ENCODE measurements at places on chromosomes 3 and 15.

DNA sequence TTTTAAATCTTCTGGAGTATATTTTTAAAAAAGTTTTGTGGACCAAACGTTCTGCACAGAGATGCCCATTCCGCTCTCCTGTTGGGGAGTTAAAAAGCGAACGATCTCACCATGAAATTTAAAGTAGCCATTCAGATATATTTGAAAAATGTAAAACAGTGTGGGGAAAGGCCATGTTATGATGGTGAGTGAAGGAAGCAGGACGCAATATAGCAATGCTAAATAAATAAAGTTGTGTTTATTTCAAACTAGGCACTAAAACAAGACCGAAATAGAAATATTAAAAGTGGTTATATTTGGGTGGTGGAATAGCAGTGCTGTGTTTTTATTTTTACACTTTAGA is 327 bp upstream of the CCDC13 start:
- no peak for DNase-seq

DNA sequence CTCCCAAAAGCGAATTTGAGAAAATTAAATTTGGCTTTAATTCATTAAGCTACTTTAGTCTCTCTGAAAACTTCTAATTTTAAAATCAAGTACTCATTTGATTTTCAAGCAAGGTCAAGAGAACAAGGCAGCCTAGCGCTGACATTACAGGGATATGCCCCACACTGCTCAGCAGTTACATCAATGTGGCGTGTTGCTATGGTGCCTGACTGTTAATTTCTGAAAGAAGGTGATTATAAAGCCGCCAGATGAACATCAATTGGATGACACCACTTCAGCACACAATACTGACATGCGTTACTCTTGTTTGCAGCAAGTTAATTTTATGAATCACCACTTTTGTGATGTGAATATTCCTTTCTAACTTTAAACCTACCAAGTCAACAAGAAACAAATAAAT is 284.4 kb downstream of the FOXP1 start:
- no peak for DNase-seq

DNA sequence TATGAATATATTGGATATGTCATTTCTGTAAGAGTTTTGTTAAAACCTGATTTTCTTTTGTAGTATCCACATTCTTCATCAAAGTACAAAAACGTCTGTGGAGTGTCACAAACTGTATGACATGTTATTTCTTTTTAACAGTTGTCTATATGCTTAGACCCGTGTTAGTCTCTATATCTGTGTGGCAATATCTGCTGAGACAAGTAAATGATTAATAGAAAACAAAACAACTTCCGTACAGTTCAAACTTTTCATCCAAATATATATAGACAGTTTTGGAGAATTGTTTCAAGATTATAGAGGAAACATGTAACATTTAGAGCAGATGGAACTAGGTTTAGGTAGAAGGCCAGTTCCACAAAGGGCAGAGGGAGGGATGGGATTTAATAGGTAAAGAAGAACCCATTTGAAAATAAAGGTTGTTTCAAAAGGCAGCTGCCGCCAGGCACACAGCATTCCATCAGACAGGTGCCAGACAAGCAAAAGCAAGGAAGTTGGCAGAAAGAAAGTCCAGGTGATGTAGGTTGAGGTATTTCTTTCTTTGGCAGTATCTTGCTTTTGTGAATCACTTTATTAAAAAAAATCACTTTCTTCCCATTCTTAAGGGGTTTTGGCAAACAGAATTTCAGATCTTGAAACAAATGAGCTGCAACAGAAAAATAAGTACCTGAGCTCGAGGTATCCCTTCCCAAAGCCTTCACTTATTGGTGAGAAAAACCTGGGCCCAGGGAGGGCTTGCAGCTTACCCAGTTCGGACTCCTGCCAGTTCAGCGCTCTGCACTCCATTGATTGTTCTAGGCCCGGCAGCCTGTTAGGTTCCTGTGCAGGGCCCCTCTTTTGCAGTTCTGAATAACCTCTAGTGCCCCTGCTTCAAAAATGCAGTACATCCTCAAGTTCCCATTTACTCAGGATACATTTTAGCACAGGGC is 49.0 kb downstream of the LRRN1 start:
- DNase-seq = no peak

DNA sequence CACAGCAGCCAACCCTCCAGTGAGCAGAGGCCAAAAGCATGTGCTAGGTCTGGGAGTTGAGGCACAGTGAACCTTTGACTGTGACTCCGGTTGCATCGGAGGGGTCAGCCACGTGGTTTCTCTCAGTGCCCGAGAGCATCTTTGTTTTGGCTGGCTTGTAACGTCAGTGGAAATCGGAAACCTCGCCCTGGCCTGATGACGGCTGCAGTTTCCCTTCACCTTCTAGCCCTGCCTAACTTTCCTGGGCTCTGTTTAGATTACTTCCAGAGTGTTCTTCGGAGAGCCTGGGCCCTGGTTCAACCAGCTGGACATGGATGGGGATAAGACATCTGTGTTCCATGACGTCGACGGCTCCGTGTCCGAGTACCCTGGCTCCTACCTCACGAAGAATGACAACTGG is 56.6 kb downstream of the MESD start:
- DNase-seq = no peak

- DNase-seq = no peak
Measured at GRCh38 chr3:123642182-123642956, 57.5 kb upstream of the HACD2 start.

DNA sequence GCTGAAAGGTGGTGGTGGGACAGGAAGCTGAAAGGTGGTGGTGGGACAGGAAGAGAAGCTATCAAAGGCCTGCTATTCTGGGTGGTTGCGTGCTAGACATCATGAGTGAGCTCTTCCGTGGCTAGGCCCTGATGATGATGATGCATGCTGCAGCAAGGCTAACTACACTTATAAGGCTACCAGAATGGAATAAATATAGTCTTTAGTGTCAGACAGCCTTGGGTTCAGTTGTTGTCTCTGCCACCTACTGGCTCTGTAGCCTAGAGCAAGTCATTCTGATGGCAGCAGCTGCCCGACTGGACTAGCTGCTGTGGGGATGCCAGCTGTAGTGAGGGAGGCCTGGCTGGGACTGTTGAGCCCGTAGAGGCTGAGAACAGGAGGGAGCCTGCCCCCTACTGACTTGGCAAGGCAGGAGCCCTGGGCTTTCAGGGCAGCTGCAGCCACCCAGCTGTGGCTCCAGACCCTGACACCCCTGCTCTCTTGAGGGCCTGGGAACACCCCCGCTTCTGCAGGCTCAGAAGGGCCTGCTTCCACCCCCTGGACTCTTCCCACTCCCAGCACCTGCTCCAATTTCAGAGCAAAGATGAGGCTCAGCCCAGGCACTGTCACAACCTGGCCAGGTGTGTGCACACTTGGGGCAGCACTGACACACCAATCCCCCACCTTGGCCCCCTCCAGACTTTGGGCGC is 21.4 kb upstream of the ZBED2 start:
- no peak for DNase-seq

DNA sequence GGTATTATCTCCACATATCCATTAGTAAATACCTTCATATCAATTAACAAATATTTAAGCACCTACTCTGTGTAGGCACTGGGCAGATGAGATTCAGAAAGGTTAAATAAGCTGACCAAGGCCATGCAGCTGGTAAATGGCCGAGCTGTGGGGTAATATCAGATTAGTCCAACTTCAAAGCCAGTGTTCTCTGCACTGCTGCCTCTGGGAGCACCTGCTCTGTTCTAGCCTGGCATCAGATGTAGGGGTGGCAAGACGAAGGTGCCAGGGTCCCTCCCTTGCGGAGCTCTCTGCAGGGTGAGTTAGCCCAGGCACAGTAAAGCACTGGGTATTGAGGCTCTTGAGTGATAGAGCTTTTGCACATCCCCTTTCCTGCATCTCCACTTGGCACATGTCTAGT is 5.5 kb downstream of the TATDN2 start:
- no peak for DNase-seq

GRCh38 chr3:49415931-49416601 is 3.8 kb downstream of the TCTA start:
- no peak for DNase-seq

GRCh38 chr15:92665100-92665555 is 9.6 kb upstream of the FAM174B start:
- peak; percentile 76 for DNase-seq

GRCh38 chr15:101641894-101642293 is 10.3 kb downstream of the TM2D3 start:
- no peak for DNase-seq

GRCh38 chr15:52295421-52296001 is at the start of gene MYO5C:
Gene MYO5C, minus strand, starts transcription at chr15:52295804. Its CDS starts 168 bp downstream, at chr15:52295636.
- DNase-seq = peak; percentile 69

DNA sequence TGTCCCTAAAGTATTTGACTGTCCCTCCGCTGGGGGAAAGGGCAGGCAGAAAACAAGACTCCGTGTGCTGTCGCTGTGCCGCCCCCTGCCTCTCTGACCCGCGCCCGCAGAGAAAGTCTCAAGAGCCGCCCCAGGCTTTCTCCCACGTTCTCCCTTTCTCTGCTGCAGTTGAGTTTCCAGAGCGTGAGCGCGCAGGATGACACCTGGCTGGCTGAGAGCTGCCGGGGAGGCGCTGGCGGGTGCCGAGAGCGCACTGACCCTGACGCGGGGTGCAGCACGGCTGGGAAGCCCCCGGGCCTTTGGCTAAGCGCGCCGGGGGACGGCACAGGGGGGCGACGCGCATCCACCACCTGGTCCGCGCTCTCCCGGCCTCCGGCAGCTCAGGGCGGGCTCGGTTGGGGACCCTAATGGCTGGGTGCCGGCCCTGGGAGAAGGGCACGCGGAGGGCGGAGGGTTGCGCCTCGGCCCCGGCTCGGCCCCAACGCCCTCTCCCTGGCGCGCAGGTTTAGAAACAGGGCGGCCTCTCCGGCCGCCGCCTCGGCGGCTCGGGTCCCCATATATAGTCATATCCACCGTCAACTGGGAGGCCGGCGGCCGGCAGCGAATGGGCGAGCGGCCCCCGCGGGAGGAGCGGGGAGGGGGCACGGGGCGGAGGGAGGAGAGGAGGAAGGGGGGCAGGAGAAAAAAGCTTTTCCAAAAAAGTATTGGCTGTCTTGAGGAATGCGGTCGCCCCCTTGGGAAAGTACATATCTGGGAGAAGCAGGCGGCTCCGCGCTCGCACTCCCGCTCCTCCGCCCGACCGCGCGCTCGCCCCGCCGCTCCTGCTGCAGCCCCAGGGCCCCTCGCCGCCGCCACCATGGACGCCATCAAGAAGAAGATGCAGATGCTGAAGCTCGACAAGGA is at the start of gene TPM1:
TPM1 (plus strand) TSS at position 774 of the 903 bp plus-strand sequence; CDS start at position 857, 83 bp downstream.
- peak; percentile 54 for DNase-seq

DNA sequence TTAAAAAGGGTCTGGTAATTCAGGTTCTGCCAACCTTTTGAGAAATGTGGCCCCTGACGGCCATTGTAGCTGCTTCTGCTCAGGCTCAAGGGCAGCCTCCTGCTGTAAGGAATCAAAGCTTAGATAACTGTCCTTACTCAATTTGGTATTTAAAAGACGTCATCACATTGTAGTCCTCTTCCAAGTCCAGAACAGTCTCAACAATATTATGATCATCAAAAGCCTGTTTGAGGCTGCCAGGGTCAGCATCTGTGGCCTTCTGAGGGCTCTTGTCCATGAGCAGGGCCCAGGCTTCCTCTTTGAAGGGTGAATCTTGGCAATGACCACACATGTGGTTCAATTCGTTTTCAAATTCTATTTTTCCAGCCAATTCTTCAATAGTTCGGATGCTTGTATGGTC is 6.0 kb downstream of the C3orf62 start:
- DNase-seq = no peak

DNA sequence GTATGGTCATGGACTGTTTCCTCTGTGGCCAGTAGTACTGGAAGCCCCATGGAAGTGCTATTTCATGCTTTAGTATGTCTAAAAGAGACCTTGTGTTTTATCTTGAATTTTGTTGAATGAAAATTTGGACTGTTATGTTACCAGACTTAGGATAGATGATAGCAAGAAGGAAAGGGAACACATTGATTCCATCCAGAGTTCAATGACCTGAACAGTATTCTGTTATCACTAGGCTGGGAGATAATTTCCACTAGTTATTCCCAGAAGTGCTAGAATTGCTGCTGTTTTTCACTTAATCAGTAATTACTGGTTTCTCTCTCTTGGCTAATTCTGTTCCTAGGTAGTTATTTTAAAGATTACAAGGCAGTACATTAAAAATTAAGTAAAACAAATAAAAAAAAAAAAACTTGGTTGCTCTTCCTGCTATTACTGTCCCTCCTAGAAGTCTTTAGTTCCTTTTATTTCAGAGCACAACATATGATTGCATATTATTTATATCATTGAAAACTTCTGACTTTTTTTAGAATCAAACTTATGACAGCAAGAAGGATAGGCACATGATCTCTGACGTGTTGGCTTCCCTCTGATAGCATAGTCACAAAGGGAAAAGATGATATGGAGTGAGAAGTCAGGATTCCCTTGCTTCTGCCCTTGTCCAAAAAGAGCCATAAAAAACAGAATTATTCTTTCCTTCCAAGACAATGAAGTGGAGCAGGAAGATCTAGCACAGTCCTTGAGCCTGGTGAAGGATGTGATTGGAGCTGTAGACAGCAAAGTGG is 72.2 kb downstream of the KLHL25 start:
- DNase-seq = no peak

GRCh38 chr3:171901615-171902312 is 58.6 kb downstream of the TMEM212 start:
- no peak for DNase-seq

DNA sequence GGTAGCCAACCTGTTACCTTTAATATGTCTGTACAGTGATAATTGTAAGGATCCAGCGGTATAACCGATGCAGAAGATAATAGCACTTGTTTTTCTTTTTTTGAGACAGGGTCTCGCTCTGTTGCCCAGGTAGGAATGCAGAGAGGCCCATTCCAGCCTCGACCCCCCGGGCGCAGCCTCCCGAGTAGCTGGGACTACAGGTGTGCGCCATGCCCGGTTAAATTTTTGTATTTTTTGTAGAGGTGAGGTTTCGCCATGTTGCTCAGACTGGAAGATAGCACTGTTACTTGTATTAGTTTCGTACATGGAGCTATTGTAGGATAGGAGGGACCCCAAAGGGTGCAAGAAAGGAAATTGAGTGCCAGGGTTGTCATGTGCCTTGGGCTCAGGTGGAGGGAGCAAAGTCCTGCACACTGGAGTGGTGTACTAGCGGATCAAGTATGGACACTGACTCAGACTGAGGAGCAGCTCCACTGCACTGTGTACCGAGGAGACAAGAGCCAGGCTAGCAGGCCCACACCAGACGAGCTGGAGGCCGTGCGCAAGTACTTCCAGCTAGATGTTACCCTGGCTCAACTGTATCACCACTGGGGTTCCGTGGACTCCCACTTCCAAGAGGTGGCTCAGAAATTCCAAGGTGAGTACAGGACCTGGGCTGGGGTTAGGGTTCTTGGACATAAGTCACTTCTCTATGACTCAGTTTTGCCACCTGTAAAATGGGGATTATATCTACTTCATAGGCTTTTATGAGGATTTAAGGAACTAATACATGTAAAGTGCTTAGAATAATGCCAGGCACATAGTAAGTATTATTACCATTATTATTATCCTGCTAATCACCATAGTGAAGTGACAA is 1.0 kb downstream of the OGG1 start:
- peak; percentile 18 for DNase-seq

GRCh38 chr15:46301291-46301690 is 666.5 kb downstream of the SQOR start:
- no peak for DNase-seq

- no peak for DNase-seq
Measured at GRCh38 chr3:140717921-140718320, 40.1 kb downstream of the TRIM42 start.

- peak; percentile 77 for DNase-seq
Measured at GRCh38 chr3:12436514-12437220, 47.6 kb upstream of the TSEN2 start.

GRCh38 chr3:43779850-43780249 is 89.1 kb downstream of the ABHD5 start:
- DNase-seq = no peak

GRCh38 chr3:172369590-172370259 is 78.5 kb downstream of the GHSR start:
- no peak for DNase-seq
